ENCODE measurements at places on chromosomes 11 and 22.

DNA sequence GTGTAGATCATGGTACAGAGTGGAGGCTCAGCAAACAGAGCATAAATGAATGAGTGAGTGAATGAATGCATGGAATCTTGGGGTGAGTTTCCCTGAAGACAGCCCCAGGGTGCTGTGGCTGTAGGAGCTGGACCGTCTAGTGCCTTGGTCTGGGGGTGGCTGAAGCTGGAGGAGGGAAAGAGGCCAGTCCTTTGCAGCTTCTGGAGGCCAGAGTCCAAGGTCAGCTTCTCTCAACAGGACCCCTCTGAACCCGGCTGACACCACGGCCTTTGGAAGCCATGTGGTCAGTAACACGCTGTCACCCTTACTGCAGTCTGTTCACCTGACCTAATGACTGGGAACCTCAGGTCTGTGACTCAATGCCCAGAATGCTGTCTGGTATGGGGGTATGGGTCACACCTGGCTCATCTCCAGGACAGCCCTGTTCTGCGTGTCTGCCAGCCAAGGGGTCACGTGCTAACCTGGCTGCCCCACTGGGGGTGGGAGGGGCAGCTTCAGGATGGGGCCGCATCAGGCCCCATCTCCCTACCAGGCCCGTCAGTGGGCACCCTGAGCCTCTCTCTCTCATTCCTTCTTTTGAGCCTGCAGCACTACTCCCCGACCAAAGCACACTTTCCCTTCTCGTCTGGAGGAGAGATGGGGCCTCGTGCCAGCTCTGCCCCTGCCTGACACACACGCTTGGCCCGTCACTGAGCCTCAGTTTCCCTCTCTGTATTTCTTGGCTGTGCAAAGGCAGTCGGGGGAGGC lies 24.1 kb upstream of the CHKA start:
- no peak for DNase-seq

DNA sequence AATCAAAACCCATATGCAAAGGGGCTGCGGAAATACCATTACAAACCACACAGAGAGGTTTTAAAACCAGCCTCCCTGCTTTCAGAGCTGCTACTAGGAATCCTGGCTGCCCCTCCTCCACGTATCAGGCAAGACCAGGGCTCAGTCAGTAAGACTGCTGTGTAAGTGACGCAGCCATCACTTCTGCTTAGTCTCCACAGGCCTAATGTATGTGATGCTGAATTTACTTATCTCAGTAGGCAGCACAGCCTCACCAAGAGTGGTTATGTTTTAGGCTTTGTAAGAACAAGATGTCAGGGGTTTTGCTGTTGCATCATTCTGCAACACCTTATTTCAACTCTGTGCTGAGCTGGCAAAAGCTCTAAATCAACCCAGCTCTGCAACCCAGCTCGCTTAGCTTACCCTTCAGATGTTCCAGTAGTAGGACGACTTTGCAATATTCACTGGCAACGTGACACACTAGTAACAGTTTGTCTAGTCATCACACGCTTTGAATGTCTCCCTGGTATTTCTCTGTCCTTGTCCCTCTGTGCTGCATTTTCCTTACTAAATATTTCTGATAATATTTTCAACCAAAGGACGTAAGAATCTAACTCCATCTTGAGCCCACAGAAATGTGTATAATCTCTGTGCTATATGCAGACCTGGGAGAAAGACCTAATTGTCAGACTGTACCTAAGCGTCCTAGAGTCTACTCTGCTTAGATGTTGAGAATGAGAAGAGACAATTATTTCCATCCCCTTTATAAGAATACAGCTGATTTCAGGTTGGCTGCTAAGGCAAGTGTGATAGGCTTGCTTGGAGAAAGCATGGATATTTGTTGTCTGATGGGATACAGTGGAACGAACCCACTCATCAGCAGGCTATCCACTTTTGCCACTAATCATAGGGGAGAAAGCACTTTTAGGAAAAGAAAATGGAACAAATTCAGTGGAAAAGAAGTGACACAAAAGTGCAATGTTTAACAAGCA lies 72.2 kb downstream of the LARGE2 start:
- no peak for DNase-seq

DNA sequence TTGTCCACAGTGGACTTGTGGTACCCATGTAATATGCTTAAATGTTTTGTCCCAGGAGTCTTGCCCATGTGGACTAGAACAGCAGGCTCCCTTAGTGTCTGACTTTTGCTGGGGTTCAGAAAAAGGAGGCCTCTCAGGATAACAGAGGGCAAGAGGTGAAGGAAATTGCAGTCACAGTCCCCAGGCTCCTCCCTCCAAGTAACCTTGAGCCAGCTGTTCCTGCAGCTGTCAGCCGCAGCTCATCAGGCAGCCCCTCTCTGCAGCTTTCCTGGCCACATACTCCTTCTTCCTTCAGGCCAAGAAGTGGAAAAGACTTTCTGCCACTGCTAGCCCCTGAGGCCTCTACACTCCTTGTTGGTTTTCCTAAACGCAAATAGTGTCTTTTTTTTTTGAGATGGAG lies 6.3 kb upstream of the MYO18B start:
- DNase-seq: no peak

DNA sequence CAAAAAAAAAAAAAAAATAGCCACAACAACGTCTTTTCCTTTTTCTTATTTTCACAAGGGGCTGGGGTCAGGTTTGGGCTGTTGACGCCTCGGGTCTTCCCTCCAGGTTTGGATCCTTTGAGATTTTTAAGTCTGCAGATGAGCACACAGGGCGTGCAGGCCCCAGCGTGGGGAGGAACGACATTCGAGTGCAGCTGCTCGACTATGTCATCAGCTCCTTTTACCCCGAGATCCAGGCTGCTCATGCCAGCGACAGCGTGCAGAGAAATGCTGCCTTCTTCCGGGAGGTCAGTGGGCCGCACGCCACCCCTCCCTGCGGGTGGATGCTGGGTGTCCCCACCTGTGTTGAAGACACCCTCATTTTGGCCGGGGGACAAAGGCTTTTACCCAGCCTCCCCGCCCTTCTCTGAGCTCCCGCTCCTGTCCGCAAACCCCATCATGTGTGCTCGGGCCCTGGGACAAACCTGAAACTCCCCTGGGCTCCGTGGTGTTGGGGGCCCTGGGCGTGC lies 7.7 kb downstream of the SELENOO start:
- no peak for DNase-seq

DNA sequence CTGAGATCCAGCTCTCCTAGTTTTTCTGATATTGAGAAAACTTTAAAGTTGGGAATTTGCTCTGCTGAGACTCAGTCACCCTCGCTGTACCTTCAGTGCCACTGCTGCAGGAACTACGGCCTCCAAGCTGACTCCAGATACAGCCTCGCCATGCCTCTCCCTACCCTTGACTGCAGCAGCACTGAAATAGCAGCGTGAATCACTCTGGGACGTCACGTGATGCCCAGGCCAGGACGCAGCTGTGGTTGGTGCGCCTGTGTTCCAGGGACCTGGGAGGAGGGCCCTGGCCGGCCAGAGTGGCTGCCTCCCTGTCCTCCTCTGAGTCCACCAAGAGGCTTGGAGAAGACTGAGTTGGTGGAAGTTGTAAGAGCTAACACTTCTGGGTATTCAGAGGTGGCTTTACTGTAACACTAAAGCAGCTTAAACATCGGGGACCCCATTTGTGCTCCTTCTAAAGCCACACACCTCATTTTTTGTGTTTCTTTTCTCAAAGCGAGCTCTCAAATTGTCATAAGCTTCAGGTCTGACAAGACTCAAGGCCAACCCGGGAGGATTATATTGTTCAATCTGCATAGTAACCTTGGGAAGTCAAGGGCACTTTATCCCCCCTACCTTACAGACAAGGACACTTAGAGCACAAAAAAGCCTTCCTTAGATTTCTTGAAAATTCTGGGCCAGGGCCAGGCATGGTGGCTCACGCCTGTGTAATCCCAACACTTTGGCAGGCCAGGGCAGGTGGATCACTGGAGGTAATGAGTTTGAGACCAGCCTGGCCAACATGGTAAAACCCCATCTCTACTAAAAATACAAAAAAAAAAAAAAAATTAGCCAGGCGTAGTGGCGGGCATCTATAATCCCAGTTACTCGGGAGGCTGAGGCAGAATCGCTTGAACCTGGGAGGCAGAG lies 4.2 kb upstream of the STIP1 start:
- no peak for DNase-seq

GRCh38 chr22:44622147-44622427 lies 79.9 kb upstream of the PRR5 start:
- no peak for DNase-seq

GRCh38 chr11:32448232-32448631 lies 12.9 kb upstream of the WT1 start:
- no peak for DNase-seq

DNA sequence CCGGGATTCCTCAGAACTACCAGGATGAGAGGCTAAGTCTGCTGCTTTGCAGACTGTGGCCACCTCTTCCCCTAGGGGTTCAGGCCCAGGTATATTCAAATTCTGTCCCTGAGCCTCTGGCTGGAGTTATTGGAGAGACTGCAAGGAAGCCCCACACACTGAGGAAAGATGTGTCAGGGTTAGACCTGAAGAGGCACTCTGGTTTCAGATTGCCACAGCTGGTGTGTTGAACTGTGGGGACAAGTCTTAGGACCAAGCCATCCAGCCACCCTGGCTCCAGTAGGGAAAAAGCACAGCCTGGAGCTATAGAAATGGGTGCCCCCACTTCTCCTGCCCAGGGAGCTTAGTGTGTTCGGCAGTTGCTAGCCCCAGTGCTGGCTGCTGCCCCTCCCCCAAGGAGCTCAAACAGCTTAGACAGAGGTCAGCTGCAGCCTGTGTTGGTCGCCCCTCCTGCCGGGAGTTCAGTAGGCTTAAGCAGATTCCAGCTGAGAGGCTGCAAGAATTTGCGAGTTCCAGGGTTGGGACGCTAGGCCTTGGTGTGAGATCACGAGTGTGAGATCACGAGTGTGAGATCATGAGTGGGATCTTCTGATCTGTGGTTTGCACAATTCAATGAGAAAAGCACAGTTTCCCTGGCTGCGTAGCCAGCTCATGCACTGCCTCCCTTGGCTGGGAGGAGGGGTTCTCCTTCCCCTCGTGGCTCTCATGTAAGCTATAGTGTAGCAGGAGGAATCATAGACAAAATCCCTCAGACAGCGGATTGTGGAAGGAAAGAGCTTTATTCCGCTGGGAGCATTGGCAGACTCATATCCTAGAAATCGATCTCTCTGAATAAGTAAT lies 552.1 kb upstream of the CHORDC1 start:
- no peak for DNase-seq

GRCh38 chr11:68373189-68373814 lies 60.9 kb downstream of the LRP5 start:
- no peak for DNase-seq

DNA sequence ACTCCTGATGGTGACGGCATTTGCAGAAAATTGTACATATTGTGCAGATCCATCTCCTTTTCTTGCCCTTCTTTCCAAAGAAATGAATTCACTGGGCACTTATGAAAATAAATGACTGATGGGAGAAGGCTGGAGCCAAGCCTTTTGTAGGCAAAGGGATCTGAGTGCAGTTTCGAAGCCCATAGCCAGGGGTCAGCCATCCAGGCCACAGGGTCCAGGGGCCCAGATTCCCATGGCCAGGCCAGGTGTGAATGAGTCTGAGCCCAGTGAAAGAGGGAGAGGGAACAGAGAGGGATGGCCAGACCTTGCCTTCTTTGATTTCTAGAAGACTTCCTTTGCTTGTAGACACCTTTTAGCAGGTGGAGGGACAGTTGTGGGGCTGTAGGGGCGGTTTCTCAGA lies 209.1 kb downstream of the KIRREL3 start:
- no peak for DNase-seq

- no peak for DNase-seq
Measured at GRCh38 chr11:115922876-115923275, 418.7 kb upstream of the CADM1 start.

DNA sequence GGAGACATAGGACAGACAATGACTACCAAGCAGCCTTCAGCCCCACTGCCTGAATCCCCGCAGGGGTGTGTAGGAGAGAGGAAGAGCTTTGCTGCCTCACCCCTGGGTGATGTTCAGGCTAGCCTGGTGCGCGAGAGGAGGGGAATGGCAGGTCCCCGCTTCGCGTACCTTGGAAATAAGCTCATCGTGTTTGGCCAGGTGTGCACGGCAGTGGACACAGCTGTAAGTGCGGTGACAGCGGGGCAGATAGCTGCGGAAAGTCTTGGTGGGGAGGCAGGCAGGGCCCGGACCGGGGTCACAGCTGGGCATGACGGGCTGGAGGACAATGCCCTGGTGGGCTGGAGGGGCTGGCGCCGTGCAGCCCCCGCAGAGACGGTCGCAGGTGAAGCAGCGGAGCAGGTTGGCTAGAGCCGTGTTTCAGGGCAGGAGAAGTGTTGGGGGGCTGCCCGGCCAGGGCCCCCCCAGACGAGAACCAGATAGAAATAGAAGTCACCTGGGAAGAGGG lies 2.9 kb downstream of the YPEL4 start:
- DNase-seq: no peak

DNA sequence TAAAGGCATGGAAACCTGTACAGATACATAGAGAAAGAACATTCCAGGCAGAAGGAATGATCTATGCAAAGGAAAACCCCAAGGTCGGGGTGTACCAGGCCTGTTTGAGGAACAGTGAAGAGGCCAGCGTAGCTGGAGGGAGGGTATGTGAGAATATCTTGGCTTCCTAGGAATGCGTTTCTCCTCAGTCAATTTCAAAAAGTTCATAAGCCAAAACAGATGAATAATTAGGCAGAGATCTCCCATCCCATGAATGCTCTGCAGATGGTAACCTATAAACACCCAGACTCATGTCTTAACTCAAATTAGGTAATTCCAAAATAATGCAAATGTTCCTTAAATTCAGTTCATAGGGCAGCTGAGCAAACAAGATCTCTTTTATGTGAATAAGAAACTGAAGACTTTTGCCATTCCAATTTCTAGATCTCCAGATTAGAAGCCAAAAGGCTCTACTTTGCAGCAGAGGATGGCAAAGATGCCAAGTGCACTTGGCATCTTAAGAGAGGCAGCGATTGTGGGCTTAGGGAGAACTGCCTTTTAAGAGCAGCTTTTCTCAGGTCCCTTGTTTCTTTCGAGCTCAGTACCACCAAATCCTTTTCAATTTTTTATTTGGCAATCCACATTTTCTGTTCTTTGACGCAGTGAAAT lies 13.2 kb downstream of the FAM118B start:
- DNase-seq: no peak

DNA sequence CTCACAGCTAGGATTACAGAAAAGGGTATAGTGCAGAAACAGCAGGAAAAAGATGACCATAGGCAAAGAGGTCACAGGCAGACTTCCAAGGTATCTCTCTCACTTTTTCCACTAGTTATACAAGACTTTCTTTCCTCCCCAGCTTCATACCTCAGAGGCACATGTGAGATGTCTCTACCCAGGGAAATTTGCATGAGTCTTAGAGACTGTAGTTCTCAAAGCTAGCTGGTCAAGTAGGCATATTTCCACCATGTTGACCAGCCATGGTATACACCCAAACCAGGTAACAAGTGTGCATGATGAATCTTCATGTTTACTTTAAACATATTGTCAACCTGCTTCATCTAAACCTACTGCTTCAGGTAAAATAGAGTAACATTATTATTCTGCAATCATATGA lies 27.9 kb downstream of the PRMT3 start:
- no peak for DNase-seq

GRCh38 chr11:61370349-61371005 lies 8.3 kb downstream of the TMEM138 start:
- no peak for DNase-seq

DNA sequence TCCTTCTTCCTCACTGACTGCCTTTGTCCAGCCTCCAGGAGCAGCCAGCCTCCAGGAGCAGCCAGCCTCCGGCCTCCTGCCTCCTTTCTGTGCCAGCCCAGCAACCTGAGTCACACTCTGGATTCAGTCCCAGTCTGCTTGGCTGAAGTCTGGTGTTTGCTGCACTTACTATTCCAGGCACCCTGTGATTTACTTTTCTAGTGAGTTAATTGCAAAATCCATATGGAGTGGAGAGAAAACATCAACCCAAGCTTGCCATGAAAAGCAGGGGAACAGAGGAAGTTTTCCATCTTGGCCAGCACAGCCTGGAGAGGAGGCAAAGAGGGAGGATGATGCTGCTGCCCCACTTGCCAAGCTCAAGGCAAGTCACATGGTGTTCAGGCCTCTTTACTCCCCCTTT lies 400.5 kb downstream of the TENM4 start:
- no peak for DNase-seq

All from stimulated activated CD4-positive, alpha-beta T cell treated with anti-CD3 and anti-CD28 coated beads, TNF-alpha, amount 100 ng/mL, for 48 hours (primary cell).